ENCODE measurements at places on chromosomes 11 and 22.

DNA sequence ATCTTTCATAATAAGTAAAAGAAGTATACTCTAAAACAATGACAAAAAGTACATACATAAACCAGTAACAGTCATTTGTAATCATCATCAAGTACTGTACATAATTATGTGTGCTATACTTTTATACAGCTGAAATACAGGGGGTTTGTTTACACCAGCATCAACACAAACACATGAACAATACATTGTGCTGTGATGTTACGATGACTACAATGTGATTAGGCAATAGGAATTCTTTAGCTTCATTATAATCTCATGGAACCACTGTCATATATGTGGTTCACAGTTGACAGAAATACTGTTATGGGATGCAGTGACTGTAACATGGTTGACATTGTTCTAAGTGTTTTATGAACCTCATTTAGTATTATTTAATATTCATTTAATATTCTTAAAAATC is 914.4 kb upstream of the TENM4 start:
- DNase-seq, result no peak

- no peak for DNase-seq
These were observed 756 bp downstream of the CLNS1A start for GRCh38 chr11:77636731-77637344.

DNA sequence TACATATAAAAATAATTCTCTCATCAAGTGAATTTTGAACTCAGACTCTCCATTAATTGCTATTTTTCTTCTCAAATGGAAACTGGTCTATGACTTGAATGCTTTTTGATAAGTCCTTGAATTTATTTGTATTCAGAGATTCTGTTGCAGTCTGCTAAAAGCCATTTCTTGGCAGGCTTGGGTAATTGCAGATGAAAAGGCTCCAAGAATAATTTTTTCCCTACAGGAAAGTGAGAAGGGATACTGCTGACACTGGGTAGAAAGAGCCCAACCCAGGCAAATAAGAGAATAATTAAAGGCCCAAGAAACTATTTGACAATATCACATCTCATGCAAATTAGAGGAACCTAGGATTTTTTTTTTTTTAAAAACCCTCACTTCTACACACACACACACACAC is 246.5 kb upstream of the DDI1 start:
- DNase-seq, result no peak

GRCh38 chr22:39932918-39933649 is 27.1 kb upstream of the TMA7B start:
- no peak for DNase-seq

- no peak for DNase-seq
These were observed 5.3 kb downstream of the BDNF start for GRCh38 chr11:27694992-27695391.

- no peak for DNase-seq
These were observed 2.2 kb downstream of the CALCA start for GRCh38 chr11:14969901-14970323.

DNA sequence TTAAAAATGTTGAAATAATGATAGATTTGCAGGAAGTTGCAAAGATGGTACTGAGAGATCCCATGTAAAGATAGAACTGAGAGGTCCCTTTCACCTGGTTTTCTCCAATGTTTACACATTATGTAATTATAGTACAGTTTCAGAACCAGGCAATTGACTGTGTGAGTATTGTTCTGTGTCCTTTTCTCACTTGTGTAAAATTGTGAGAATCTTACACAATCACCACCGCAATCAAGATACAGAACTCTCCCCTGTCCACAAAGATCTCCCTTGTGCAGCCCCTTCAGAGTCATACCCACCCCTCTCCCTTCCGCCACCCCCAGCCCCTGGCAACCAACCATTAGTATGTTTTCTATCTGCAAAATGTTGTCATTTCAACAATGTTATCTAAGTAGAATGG is 119.8 kb upstream of the NAV2 start:
- DNase-seq, result no peak

- DNase-seq, result no peak
These were observed 17.6 kb upstream of the CALCB start for GRCh38 chr11:15055620-15056356.

- no peak for DNase-seq
These were observed 38.5 kb downstream of the RIBC2 start for GRCh38 chr22:45451972-45452371.

DNA sequence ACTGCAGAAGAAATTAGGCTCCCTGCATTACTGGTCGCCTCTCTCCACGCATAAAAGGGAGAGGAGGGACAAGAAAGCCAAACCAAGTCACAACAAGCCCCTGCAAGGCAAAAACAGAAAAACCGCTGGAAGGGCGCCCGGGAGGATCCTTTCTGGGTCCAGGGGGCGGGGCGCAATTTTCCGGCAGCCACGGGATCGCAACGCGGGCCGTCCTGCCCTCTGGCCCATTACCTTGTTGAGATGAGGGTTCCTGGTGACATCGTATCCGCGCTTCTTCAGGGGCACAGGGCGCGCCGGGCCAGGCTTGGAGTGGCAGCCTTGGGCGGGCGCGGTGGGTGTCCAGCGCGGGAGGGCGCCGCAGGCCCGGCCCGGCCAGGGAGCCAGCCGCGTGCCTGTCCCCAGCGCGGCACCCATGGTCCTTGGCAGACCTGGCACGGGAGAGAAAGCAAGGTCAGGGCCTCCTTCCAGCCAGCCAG is 847 bp downstream of the ME3 start:
- peak; percentile 53 for DNase-seq

- no peak for DNase-seq
These were observed 13.6 kb downstream of the IL17RA start for GRCh38 chr22:17098379-17098819.

GRCh38 chr11:2580061-2580421 is 119.8 kb downstream of the KCNQ1OT1 start:
- no peak for DNase-seq

DNA sequence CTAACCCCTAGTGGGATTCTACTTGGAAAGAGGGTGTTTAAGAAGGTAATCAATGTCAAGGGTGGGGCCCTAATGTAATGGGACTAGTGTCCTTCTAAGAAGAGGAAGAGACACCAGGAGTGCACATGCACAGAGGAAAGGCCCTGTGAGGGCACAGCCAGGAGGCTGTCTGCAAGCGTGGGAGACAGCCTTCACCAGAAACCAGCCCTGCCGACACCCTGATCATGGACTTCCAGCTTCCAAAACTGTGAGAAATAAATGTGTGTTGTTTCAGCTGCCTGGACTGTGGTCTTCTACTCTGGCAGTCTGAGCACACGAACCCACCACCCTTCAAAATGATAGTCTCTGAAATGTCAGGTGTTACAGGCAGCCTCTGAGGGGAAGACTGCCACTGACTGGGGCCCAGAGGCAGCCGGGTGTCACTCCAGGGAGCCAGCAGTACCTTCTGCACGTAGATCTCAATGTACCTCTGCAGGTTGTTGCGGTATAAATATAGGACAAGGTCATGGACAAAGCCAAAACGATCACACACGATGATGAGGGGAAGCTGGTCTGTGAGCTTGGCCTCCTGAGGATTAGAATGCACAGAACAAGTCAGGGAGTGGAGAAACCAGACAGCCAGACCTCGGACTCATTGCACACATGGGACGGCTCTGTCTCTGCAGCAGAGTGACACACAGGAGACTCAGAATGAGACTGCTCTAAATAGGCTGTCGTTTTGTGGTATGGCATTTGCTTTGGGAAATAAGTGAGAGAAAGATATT is 43.9 kb upstream of the SLC25A1 start:
- no peak for DNase-seq

DNA sequence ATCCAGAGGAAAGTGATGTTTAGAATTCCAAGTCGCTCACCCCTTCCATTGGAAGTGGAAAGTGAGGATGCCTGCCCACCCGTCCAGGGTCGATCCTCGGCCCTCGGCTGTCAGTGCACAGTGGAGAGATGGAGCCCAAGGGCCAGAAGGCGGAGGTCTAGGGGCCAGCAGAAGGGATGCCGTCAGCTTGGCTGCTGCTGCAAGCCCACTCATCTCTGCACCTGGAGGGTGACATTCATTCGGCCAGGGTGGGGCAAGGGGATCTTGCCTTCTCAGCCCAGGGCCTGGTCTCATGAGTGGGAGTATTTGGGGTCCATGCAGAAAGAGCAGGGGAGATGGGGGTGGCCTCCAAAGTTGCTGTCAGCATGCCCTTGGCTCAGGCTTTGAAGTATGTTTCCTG is 30.7 kb downstream of the LINC01488 start:
- no peak for DNase-seq

DNA sequence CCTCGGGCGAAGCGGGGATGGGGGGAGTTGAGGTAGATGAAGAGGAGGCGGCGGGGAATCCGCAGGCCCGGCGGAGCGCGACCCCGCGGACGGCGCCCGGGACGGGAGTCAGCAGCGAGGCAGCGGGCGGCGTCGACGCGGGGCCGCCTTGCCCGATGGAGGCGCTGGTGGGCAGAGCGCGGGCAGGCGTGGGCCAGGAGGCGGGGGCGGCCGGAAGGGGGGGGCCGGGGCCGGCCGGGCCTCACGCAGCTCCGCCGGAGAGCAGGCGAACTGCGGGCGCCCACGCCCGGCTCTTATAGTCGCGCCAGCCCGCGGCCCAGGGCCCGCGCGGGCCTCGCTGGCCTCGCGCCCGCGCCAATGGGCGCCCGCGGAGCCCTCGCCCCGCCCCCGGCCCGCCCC is at the start of gene IGF2:
TSS of gene IGF2 (minus strand) at position 267 of the 399 bp plus-strand sequence. CDS start 3,866 bp downstream, outside the sequence.
- DNase-seq, result no peak

- no peak for DNase-seq
These were observed 384.1 kb downstream of the LARGE1 start for GRCh38 chr22:33535937-33536875.

GRCh38 chr11:61115498-61116224 is 13.4 kb downstream of the CD5 start:
- no peak for DNase-seq

DNA sequence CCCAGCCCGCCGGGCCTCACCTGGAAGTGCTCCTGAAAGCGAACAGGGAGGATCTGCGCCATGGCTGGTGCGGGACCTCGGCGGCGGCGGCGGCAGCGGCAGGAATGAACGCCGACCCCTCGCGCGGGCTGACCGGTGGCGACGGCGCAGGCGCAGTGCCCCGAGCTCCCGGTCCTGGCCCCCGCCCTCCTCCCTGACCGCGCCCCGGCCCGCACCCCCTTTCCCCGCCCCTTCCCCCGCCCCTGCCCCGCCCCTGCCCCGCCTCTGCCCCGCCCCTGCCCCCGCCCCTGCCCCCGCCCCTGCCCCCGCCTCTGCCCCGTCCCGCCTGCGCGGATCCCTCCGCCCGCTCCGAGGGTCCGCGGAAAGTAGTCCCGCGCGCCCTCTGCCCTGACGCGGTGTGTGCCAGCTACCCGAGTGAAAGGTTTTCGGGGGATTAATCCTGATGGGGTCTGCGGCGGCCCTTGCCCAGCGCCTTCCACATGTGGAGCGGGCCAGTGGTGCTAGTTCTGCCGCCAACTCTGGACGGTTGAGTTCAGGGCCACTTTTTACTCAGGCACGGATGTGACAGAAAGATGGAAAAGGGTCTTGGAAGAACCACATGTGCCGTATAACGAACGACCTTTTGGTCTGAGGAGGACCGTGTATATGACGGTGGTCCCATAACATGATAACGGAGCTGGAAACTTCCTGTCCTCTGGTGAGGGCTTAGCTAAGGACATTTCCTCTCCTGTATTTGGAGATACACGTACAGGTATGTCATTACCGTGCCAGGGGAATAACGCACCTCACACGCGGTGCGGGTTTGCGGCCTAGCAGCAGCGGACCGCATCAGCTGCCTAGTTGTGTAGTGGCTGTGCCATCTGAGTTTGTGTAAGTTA is at the start of gene CLTCL1:
TSS of gene CLTCL1 (minus strand) at position 140 of the 878 bp plus-strand sequence. CDS start at position 62, 78 bp downstream.
- DNase-seq, result peak; percentile 2

- no peak for DNase-seq
These were observed 141.4 kb downstream of the FBXO7 start for GRCh38 chr22:32615874-32616564.

GRCh38 chr11:3216027-3216525 is 2.5 kb downstream of the MRGPRG start:
- no peak for DNase-seq

DNA sequence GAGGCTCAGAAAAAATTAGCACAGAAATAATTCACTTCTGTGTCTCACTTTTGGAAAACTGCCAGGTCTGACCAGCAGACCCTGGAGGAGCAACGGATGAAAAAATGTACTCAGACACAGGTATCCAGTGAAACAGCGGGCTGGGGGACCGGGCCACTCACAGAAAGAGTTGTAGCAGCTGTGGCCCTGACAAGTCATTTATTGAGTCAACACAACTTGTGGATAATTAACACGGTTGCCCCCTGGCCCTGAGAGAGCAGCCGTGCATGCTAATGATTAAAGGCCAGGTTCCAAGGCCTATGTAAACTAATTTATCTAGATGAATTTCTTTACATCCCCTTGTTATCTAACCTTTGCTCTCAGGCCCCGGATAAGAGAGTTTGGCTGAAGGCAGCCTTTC is 131.3 kb downstream of the AASDHPPT start:
- DNase-seq, result no peak

DNA sequence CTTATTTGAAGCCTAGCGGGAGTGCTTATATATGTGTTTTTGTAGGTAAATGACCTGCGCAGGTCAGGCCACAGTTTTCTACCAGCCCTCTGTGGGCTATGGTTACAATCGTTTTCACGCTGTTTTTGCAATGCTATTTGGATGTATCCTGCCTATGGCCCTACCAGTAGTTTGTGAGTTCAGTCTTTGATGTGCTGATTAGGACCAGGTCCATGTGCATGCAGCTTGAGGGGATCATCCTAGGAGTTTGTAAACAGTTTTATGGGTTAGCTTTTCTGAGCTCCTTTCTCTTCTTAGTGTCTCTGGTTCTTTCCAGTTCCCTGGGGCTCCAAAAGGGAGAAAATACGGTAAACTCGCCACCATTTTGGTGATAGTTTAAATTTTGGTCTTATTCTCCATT is 142.5 kb downstream of the LDLRAD3 start:
- DNase-seq, result no peak

GRCh38 chr22:49694462-49695260 is 133.0 kb downstream of the BRD1 start:
- DNase-seq, result no peak

DNA sequence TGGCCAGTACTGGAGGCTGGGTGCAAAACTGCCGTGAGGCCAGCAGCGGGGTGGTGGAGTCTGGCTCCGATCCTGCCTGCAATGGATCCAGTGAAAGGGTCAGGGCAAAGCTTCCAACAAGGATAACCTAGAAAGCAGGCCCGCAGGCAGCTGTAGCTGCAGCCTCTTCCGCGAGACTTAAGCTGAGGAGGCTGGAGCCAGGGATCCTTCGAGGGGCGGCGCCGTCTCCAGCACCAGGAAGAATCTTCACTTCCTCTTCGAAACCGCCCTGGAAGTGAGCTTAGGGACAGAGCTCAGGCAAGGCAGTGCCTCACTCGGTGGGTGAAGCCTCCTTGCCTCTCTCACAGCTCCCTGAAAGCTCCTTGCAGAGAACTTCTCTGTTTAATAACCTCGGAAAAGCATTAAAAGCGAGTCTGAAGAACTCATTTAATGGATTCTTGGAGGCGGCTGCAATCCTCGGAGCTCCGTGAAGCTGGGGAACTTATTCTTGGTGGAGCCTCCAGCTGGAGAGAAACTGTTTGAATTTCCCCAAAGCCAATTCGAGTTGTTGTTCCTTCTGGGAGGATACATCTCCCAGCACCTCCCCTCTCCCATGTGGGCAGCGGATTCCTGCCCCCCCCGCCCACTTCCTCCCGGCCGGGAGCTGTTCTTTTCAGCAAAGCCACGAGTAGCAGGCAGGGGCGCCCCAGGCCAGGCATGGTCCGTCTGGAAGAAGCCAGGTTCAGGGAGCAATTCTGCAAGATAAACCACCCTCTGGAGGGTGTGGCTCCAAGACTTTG is 169.9 kb downstream of the CTTN start:
- peak; percentile 69 for DNase-seq
